ENCODE measurements at places on chromosomes 2 and 18. TPM values are rescaled to one million over a fixed set of nuclear protein-coding genes. Genes with fewer than 3 reads are reported as not detected.

The POTEE gene
- total RNA-seq: not detected

The KCNS3 gene
- 0.78 TPM for total RNA-seq

The CABLES1 gene
- total RNA-seq: 14.1 TPM

The STK11IP gene
- total RNA-seq: 18.0 TPM

The LIPG gene
- 5.5 TPM for total RNA-seq

The TMEM247 gene
- not detected for total RNA-seq

The ITGB6 gene
- total RNA-seq: 0.40 TPM

The SLC38A11 gene
- total RNA-seq: 0.13 TPM

The TRIM54 gene
- 0.10 TPM for total RNA-seq

The CCDC121 gene
- total RNA-seq: 1.8 TPM

The ASPRV1 gene
- 0.46 TPM for total RNA-seq

The MROH2A gene
- total RNA-seq: not detected

The NAT8 gene
- total RNA-seq: not detected

The ALKAL2 gene
- not detected for total RNA-seq

The EPHA4 gene
- total RNA-seq: 27.3 TPM

The CACNB4 gene
- total RNA-seq: 10.8 TPM

The PRKAG3 gene
- total RNA-seq: 0.52 TPM

The LTBP1 gene
- 565 TPM for total RNA-seq

The SIX3 gene
- not detected for total RNA-seq

The MOCOS gene
- 5.6 TPM for total RNA-seq

The LHCGR gene
- total RNA-seq: not detected

The RAB6C gene
- total RNA-seq: not detected

The SMCHD1 gene
- 71.2 TPM for total RNA-seq

The KCNG2 gene
- total RNA-seq: not detected

The ACMSD gene
- not detected for total RNA-seq

The ACAA2 gene
- total RNA-seq: 28.4 TPM

The KLHL29 gene
- 6.8 TPM for total RNA-seq

The ATP5F1A gene
- 465 TPM for total RNA-seq

The CPO gene
- not detected for total RNA-seq

The GNLY gene
- total RNA-seq: not detected

The OSBPL6 gene
- total RNA-seq: 4.6 TPM

The PLGLB2 gene
- 1.3 TPM for total RNA-seq

All from smooth muscle cell of the pulmonary artery (primary cell).